ENCODE measurements at places on chromosomes 3 and 15.

DNA sequence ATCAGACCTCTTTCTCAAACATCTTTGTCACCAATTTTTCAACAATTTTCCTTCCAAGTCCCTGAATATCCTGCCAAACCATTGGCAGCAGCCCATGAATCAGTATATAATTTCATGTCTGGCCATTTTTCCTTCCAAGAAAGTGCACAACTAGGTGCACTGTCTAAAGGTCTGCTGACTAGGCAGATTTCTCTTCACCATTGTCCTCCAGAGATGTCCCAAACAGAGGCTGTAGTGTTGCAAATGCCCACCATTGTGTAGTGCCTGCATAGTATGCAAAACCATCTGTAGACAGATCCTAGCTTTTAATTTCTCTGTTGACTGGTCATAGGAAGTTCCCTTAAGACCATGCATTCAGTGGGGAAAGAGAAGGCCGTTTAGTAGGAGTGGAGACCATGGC is 25.0 kb upstream of the GOLGA6L2 start:
- no peak for DNase-seq

GRCh38 chr15:58741032-58741431 is 8.5 kb downstream of the ADAM10 start:
- no peak for DNase-seq

GRCh38 chr3:177887475-177887874 is 648.8 kb upstream of the KCNMB2 start:
- DNase-seq: no peak

GRCh38 chr15:54550954-54551353 is 572.7 kb downstream of the UNC13C start:
- no peak for DNase-seq

- DNase-seq: no peak
Observed at GRCh38 chr15:82130248-82130647, 84.4 kb upstream of the MEX3B start.

GRCh38 chr15:80776420-80777045 is 2.6 kb upstream of the CEMIP start:
- peak; percentile 44 for DNase-seq

DNA sequence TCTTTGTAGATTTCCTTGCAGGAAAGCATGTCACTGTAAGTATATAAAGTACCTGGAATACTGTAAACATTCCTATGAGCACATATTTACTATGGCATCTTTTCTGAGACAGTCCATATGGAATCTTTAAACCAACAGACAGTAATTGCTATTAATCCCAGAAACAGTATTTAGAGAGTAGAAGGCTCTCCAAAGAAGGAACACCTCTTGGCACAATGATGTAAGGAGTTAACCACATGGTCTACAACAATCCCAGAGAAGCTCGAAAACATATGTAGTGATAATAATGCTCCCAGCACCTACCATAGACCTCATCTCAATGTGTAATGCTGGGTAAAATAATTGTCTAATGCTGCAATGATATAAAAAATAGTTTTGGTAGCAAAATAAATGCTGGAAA is 95.8 kb upstream of the IL12A start:
- DNase-seq: no peak

DNA sequence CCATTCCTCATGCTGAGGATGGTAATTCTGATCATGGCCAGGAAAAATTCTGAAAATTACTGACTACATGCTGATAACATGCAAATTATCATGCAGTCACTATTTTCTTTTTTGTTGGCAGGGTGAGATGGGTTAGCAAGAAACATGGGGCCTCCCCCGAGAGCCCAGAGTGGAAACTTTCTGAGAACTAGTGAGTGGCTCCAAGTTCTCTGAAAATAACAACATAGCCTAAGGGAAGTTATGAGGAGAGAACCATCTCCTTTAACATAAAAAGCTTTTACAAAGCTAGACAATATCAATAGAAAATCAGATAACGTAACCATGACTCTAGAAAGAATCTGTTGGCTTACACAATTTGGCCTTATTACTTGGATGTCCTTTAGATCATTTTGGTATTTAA is 254.2 kb downstream of the PLOD2 start:
- DNase-seq: no peak

DNA sequence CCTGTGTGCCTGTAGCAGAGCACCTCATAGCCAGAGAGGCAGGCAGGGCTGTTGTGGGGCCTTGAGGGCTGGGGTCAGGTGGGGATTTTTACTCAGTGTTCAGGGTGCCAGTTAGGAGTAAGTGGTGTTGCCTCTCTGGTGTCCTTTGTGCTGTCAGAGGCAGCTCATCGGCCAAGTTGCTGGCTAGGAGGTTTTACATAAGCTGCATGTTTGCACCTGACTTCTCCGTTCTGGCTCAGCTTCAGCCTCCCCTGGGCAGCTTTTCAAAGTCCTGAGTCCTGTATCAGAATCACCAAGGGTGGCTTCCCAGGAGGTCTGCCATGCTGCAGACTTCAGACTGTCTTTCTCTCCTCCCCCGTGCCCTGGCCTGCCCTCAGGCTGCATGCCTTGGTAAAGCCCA is 242.6 kb upstream of the TPM1 start:
- DNase-seq: no peak

- peak; percentile 97 for DNase-seq
Observed at GRCh38 chr15:51971375-51972133, at the start of gene LEO1. TSS of gene LEO1 (minus strand) at chr15:51971778. CDS start at chr15:51971745, 33 bp downstream.

GRCh38 chr15:60228101-60228500 is 169.7 kb downstream of the ANXA2 start:
- DNase-seq: no peak

DNA sequence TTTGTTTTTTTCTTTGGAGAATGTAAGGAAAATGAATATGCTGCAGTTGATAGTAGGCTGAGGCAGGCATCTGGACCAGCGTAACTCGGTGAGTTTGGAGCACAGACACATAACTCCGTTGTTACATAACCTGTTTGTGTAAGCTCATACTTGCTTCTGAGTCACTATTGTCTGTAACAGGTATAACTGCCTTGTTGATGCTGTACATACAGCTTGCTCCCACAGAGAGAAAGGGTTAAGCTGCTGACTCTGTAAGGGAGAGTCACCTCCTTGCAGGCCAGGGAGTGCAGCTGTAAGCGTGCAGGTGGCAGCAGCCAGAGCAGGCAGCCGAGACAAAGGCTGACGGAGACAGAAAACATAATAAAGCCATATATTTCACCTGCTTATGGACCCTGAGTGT is 20.4 kb downstream of the RETNLB start:
- no peak for DNase-seq

DNA sequence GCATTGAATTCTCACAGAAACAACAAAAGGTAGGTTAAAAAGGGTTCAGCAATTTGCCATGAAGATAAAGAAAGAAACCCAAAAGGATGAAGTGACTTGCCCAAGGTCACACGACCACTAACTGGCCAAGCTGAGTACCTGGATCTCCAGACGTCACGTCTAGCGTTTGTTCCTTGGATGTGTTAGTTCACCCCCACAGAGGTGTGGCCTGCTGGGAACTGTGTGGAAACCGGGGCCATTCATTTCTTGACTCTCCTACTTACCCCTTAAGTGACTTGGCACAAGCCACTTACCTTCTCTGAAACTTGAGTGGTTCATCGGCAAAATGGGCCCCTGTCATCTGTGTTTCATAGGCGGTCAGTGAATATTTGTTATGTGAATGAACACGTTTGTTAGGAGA is 244.3 kb upstream of the SLCO3A1 start:
- DNase-seq: no peak

DNA sequence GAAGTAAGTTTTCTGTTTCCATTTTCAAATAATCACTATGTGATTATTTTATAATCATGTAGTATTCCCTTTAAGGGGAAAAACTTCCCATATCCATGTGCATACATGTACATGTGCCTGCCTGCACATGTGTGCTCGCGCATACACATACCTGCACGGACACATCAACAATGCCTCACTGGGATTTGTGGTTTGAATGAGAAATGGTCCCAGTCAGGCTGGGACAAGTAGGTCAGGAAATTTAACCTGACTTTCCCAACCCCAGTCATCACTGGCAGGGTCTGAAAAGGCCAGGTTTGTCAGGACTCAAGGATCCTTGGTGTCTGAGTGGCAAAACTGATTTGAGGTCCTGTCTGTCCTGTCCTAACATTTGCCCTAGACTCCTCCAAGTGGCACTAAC is 109.3 kb upstream of the MRPS22 start:
- no peak for DNase-seq

DNA sequence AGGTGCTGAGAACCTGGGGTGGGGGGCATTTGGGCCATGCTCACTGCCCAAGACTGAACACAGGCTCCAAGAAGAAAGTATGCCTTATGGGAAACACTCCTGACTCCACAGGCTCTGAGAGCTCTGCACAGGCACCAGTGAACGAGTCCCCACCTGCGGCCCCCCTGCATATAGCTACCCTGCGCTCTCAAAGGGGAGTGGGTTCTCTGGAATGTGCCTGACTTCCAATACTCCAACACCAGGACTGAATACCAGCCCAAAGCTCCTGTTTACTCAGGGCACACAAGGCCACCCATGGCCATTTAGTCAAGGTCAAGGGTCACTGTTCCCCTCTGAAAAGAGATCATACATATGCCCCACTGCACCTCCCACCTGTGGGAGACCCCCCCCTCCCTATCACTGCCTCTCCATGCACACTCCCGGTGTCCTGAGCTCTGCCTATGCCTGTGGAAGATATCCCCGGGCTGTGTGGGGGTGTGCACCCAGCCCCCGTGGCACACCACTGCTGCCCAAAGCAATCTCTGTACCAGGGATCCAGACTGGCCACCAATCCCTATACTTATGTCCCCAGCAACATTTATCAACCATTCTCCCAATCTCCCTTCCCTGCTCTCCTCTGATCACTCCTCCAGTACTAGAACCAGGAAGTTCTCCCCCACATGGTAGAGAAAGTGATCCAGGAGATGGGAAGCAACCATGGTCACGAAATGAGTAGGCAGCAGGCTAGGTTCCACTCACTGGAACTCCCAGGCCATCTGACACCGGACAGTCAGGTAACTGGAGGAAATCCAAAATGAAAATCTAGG is 1.5 kb upstream of the PLXNB1 start:
- DNase-seq: no peak
